ENCODE measurements at places on chromosomes 5 and 9.

DNA sequence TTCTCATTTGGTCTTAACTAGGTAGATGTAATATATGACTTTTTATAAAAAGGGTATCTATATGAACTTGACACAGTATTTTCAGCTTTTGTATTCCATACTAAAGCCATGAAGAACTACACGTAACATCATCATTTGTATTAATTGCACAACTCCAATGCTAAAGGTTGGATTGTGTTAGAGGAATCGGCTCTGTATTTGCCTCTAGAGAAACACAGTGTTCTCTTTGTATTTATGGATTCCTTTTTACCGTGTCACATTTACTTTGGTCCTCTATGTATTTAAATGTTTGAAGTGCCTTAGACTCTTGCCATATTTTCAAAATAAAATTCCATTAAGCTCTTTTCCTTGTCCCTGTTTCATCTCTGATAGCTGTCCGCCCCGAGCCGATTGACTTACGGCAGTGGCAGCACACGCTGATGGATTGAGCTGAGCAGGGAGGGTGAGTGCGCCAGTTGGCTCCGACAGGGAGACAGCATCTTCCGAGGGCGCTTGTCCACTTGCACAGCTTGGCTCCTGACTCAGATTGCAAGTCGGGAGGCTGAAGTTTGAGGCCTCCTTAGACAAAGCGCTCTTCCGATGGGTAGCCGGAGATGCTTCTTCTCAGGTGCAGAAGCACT, 95.6 kb upstream of the DMRT1 start:
- no peak for DNase-seq

GRCh38 chr5:133952729-133953567, 15.5 kb downstream of the C5orf15 start:
- no peak for DNase-seq

GRCh38 chr9:27545471-27545870, 15.9 kb upstream of the MOB3B start:
- DNase-seq, result no peak

DNA sequence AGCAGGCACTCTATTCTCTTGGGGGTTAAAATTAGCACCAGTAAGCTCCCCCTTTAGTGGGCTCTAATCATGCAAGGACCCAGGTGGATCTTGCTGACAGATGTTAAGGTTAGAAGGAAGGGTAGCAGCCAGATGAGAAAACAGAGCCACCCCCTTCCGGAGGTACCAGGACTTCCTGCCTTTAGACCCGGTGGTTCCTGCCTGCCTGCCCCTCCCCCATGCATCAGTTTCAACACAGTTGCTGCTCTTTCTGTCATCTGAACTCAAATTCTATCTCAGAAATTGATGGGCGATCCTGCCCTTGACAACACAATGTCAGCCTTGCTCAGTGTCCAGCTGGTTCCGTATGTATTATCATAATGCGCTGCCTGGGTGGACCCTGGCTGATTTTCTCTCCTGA, 287.3 kb downstream of the EBF1 start:
- no peak for DNase-seq

DNA sequence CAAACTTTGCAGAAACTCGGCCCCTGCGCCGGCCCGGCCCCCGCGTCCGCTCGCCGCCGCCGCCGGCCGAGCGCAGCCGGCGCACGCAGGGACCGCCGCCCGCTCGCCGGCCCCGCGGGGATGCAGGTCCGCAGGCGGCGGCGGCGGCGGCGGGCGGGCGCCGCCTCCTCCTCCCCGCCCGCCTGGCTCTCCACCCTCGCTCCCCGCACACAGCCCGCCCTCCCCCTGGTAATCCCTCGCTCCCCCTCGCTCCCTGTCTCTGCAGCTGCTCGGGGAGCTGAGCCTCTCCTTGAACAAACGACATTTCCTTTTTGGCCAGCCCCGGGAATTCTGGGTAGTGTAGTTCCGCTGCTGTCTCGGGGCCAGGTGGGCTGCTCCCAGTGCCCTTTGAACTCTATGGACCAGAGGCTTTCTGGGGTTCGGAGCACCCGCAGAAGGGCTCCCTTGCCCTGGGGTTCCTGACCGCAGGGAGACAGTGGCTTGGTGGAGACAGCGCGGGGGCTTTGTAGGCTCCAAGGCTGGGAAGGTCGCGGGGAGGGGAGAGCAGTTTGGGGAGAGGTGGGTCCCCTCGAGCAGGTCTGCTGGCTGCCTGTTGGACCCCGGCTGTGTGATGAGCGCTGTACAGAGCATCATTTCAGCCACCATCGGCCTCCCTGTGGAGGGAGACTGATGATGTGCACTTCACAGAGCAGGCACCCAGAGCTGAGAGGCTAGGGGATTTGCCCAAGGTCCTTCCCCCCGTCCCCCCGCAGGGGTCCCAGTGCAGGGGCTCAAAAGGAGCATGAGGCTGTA, 1.8 kb upstream of the FAM78A start:
- DNase-seq, result peak; percentile 38

DNA sequence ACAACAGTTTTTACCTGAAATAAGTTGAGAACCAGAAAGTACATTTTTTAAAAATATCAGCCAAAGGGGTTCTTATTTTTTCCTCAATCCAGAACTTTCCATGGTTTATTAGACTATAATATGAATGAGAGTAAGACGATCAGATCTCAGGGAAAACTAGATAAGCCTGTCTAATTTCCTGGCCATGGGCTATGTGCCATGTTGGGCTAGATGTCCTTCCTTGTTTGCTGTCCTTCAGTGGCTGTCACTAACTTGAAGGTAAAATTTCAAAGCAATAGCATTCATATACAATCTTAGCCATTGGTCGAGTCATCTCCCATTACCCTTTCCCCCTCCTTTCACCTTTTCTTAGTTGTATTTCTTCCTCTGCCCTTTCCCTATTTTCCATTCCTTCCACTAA, 179.5 kb upstream of the PPP1R2B start:
- no peak for DNase-seq

DNA sequence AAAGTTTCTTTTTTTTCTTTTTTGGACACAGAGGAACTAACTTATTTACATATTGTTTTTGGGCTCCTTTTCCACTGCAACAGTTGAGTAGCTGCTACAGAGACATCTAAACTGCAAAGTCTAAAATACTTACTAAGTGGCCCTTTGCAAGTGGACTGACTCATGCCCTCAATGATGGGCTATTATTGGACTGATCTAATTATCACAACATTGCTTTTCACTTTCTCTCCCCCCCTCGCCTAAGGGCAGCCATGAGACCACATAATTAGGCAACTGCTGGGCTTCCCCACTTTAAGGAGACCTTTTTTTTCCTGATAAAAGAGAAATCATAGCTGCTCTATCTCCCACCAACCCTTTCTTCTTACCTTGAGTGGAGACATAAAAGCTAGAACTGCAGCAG, 47.0 kb downstream of the PLK2 start:
- DNase-seq, result no peak

DNA sequence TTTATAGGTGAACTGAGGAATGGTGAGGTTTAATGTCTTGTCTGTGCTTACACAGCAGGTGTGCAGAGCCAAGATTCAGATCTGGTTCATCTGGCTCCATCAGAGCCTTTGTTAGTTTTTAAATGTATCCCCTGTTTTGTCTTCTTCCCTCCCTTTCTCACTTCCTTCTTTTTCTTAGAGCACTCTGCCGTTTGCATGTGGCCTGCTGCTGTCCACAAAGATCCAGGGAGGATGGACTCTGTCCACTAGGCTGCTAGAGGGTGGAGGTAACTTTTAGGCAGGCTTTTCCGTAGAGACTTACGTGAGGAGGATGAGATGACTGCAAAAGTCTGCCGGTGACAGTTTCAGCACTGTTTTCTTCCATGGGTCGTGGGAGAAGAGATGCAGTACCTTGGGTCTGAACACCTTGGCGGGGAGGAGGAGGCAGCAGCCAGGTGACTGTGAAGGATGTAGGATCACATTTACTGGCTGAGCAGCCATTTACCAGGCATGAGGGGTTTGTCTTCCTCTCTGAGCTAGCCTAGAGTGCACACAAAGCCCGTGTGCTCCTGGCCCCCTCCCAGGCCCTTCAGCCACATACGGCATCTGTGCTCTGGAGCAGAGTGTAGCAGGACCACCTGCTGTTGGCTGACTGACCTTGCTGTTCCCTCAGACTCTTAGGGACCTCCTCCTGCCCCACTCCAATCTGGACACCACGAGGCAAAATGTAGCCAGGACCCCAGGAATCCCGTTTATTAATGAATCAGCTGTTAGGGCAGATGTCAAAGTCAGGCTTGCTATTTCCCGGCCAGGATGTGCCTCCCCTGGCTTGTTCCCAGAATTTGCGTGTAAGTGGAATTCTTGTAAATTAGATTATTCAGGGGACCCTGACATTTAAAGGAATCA, 1.8 kb downstream of the NTMT1 start:
- DNase-seq, result no peak

GRCh38 chr9:125805057-125805456, 57.9 kb downstream of the PBX3 start:
- no peak for DNase-seq

- DNase-seq, result no peak
Observed at GRCh38 chr5:24232929-24233498, 411.8 kb downstream of the CDH10 start.

GRCh38 chr5:7805379-7805778, 45.6 kb downstream of the CFAP90 start:
- no peak for DNase-seq

DNA sequence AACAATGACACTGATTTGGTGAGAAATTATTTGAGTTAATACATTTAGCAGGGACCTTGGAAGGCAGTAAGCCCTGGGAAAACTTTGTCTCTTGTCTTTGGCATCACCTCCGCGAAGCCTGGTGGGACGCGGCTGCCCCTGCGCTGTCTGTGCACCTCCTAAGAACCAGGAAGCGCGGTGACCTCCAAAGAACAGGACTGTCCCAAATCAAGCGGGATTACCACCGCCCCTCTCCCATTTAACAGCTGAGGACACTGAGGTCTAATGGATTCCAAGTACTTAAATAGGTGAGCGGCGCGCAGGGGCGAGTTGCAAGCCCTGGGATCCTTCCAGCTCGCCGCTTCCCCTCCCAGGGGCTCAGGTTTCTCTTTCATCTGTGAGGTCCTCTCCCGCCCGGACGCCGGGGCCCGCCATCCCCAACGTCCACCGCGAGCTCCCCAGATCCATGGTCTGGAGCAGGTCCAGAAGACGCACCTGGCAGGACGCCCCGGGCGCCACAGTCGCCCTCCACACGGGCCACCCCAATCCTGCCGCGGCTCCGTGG, 432 bp downstream of the STARD4 start:
- DNase-seq, result no peak

GRCh38 chr5:127838661-127839060, 135.5 kb downstream of the CCDC192 start:
- no peak for DNase-seq

GRCh38 chr9:97706246-97706645, 9.1 kb upstream of the XPA start:
- no peak for DNase-seq

GRCh38 chr5:41465493-41466171, 44.8 kb downstream of the PLCXD3 start:
- no peak for DNase-seq

DNA sequence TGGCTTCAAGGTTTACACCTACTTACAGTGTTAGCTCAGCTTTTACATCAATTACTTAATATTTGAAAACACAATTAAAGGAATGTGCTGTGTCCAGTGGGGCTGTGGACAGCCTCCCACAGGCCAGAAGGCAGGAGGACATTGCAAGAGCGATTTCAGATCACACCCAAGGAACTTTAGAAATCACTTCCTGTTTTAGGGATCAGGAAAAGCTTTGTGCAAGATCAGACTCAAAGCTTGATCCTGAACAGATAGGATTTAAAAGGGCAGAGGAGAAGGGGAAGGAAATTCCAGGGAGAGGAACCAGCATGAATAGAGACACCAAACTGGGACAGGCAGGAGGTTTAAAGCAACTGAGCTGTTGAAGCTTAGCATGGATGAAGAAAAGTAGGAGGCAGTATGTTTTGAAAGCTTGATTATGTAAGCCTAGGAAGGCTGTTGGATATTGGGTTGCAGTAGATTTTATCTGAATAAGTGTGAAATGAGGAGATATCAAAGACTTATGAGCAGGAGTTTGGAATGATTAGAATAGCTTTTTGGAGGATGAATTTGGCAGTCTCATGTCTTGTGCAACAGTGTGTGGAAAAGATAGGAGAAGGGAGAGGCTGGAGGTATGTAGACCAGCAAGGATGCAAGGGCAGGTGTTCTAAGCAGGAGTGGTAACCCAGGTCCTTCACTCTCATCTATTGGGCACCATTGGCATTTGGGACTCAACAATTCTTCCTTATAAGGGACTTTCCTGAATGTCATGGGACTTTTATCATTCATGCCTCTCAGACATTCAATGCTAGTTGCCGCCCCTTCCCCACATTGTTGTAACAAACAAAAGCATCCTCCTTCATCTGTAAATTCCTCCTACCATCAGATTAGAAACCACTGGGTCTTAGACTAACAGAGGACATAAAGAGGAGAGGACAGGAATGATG, 123.5 kb downstream of the TARS1 start:
- DNase-seq, result no peak

GRCh38 chr5:40033411-40033810, 608.6 kb upstream of the DAB2 start:
- DNase-seq, result no peak

DNA sequence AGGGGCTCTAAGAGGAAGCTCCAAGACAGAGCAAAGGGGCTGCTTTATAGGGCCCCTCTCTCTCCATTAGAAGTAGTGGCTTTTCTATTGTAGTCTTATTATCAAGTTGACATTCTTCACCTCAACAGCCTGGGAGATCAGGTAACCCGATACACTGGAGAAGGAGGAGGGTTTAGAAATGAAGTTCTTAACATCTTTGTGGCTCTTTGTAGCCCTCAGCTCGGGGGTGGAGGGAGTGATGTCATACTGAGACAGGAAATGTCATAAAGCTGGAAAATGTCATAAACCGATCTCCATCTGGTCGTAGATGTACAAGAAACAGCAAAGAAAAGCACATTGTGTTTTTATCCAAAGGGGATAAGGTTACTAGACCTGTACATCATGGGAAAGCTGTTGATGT, 17.9 kb downstream of the PDZD2 start:
- no peak for DNase-seq

DNA sequence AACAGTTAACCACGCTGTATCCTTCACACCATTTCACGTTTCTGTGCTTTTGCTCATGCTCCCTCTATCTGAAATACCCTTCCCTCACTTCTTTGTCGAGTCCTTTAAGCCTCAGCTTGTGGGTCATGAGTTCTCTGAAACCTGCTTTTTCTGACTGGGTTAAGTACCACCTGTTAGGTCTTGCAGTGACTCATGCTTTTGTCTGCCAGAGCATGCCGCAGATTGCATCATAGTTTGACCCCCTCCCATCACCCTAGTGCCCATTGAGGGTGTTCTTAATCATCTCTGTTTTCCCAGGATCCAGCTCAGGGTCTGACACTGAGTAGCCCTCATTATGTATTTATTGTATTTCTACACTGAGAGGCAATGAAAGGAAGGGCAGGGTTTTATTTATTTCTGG, 190.2 kb downstream of the ASTN2 start:
- no peak for DNase-seq

GRCh38 chr5:2181149-2181548, 298.4 kb upstream of the IRX4 start:
- no peak for DNase-seq

- DNase-seq, result no peak
Observed at GRCh38 chr5:135332519-135333150, 66.4 kb downstream of the MACROH2A1 start.

DNA sequence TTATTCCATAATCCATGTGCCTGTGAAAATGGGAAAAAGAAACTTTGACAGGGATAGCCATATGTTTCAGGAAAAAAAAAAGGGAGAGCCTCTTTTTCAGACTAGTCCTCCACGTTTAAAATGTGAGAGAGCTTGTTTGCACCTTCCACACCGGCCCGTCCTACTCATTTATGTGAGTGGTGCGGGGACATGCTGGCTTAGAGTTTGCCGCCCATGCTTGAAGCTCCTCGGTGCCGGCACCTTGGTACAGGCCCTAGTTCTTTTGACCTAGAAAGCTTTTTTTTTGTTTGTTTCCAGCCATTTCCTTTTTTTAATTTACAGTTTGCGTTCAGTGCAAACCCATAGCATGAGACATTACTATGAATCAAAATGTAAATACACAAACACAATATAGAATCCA, 27.8 kb downstream of the PSAT1 start:
- DNase-seq, result no peak

All from PC-9 (cell line).